ENCODE measurements at places on chromosomes 12 and 14.

DNA sequence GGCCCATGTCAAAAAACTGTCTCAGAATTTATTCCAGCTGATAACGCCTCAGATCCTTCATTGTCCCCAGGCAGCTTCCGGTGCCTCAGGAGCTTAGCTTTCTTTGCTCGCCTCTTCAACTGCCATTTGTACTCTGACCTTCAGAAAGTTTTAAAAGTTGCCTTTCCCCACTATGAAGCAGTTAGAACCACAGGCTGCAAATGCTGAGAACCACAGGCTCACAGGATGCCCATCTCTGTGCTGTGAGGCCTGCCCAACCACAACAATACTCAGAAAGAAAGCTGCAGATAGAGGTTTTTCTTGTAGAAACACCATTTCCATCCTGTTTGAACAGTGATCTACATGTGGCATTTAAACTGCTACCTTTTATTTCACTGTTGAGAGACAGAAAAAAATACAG, 131.1 kb downstream of the PRKCH start:
- peak; percentile 34 for DNase-seq

- no peak for DNase-seq
Measured at GRCh38 chr14:92503756-92504491, 9.7 kb upstream of the RIN3 start.

DNA sequence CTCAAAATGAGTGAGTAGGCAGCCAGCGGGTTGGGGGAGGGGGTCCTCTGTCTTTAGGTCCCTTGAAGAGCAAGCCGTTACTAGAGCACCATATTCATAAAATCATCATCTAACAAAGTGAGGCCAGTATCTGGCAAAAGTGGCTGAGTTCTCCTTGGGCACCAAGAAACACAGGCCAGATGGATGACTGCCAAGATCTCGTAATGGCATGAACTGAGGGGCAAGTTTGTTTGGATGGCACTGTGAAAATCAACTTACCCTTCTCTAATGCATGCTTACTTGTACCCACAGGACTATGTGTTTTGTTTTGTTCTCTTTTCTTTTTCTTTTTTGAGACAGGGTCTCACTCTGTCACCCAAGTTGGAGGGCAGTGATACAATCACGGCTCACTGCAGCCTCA, 41.6 kb downstream of the GNPTAB start:
- no peak for DNase-seq

- no peak for DNase-seq
Measured at GRCh38 chr14:80906946-80907345, 34.6 kb downstream of the CEP128 start.

DNA sequence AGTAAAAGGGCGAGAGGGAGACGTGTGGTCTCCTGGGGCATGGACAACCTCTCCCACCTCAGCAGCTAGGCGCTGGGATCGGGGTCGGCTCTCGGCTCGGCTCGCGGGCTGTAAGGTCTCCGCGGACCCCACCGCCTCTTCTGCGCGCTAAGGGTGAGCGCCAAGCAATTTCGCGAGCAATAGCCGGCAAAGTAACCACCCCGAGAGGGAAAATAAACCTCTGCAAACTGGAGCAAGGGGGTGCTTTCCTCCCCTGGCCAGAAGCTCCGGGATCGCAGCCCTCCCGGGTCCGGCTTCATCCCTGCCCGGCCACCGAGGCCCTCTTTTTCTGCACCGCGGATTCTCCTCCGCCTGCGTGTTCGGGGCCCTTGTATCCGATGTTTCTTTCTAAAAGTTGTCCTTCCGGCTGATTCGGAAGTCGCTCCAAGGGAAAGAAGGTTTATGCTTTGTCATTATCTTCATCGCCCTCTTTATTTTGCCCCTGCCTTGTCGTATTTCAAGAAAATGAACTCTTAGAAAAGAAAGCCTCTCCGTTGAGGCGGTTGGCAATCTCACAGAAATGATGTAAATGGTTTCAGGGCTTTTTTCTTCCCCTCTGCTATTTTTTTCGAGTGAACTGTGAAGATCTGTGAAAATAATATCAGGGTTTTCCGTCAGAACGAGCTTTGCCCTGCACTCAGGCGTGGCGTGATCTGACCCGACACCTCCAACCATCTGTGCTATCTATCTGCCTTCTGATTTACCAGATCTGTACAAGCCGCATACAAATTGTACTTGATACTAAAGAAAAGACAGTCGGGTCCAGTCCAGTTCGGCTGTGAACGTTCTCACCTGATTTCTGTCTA, 1.7 kb upstream of the SIX6 start:
- DNase-seq: no peak

- no peak for DNase-seq
Measured at GRCh38 chr14:101957406-101958234, 6.8 kb upstream of the DYNC1H1 start.

- no peak for DNase-seq
Measured at GRCh38 chr14:106393742-106394141, 867.4 kb downstream of the TMEM121 start.

- DNase-seq: no peak
Measured at GRCh38 chr12:90905691-90906370, 49.1 kb downstream of the CCER1 start.

GRCh38 chr12:116216022-116216756, 61.3 kb downstream of the MED13L start:
- DNase-seq: no peak

- DNase-seq: no peak
Measured at GRCh38 chr12:104662203-104662602, 205.5 kb downstream of the CHST11 start.

- no peak for DNase-seq
Measured at GRCh38 chr14:79567306-79567705, 644.0 kb downstream of the DIO2 start.

DNA sequence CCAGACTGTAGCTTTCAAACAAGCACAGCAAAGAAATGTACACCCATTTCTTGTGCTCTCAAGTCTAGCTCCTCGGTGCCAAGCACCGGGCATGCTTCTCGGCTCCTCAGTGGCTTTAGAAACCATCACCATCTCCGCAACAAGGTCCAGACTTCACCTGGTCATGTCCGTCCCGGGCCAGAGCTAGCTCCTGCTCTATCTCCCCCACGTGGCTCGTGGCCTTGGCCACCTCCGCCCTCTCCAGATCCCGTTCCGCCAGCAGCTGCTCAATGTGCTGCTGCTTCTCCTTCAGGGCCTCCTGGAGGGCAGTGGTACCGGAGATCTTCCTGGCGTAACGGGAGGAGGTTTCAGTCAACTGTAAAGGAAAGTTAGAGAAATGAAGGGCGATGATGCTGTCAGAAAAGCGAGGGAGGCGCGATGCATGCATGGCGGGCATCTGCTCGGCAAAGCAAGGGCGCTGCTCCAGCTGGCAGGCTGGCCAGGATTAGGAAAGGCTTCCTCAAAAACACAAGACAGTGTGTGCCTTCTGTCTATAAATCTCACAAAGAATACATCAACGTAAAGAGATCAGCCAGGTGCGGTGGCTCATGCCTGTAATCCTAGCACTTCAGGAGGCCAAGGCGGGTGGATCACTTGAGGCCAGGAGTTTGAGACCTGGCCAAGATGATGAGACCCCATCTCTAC, 67.4 kb downstream of the CLIP1 start:
- no peak for DNase-seq

DNA sequence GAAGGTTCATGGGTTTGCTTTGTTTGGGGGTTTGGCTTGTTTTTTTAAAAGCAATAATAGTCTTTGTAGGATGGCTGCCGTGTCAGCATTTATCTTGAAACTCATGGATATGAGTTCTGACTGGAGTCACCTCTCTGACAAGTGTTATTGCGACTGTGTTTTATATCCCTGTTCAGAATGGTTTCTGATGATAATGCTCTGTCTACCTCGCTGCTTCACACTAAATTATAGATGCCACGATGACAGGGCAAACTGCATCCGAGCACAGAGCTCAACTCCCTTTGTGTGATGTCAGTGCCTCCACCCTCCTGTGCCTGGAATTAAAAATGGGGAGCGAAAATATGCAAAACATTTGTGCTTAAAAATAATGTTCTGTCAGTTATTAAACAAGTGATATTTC, 250.8 kb downstream of the EGLN3 start:
- DNase-seq: no peak

DNA sequence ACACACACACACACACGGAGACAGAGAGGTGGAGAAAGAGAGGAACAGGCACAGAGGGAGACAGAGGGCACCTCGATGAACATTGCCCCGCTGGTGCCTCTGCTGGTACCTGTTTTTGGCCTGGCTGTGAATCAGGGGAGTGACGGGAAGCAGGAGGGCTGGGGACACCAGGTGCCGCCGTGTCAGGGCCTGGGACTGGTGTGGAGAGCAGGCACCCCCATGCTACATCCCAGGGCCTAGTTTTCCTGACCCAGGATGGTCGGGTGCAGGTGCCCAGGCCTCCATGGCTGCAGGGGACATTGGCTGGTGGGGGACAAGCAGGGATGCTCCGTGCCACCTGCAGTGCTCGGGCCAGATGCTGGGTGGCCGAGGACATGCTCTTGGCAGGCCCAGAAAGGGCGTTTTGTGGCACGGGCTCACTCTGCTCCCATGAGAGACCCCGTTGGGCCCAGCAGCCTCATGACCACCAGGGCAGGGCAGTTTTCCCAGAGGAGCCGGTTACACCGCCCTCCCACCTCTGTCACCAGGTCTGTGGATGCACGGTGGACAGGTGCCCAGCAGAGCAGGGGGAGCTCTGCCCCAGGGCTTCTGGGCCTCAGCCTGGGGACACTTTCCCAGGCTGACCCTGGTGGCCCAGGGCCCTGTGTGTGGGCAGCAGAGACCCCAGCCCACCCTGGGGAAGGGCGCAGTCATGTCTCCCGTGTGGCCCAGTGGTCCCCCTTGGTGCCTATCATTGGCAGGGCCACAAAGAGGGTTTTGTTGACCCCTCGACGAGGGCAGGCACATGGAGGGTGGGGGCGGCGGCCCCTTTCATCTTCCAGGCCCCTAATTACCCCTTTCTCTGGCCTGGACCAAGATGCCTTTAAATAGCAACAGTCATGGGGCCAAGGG, 207.5 kb upstream of the RTL1 start:
- no peak for DNase-seq

DNA sequence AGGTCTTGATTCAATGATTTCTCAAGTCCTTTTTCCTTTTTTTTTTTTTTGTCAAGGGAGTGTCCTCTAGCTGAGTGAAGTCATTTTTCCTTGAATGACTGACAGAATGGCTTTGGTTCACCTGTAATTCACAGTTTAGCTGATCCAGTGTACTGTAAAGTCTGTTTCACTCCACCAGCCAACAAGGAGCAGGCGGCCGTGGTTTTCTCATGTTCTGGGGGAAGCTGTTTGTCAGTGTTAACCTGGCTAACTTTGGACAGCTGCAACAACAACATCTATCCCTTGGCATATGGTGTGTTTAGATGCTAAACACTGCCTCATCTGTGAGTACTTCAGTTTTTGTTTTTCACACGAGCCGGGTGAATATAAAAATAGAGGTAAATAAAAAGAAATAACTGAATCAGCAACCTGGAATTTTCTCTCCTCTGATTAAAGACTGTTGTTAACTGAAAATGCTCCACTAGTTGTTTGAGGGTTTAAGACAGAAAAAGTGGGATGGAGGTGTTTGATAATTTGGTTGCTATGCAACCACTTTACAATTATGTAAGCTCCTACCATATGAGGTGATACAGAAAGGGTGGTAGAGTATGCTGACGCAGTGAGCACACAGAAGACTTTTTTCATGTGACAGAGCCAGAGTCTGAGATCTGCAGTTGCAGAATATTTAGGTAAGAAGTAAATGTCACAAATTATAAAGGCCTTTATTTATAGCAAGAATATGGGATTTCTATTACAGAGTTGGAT, 50.3 kb upstream of the SLC2A13 start:
- no peak for DNase-seq

GRCh38 chr12:118853634-118854033, 127.7 kb upstream of the SRRM4 start:
- DNase-seq: no peak

GRCh38 chr12:122063694-122064024, 14.9 kb upstream of the MLXIP start:
- no peak for DNase-seq

GRCh38 chr14:26851793-26852192, 254.0 kb upstream of the NOVA1 start:
- no peak for DNase-seq

DNA sequence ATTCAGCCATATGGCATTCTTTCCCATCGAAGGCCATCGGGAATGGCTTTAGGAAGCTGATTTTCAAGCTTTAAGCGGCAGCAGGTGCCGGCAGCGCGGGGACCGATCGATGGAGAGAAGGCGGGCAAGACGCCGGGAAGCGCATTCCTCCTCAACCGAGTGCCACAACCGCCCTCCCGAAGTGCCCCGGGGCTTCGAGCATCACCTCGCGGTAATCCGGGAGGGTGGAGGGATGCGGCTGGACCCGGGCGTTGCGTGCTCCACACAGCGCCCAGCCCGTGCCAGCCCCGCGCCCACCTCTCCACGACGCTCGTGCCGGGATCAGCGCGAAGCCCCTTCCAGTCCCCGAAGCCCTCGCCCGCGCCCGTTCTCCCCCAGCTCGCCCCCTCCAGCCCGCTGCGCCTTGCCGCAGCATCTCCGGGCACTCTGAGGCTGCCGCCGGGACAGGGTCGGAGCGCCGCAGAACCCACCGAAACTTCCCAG, 3.2 kb downstream of the USP44 start:
- peak; percentile 14 for DNase-seq

- DNase-seq: no peak
Measured at GRCh38 chr14:55904086-55904485, 214.1 kb upstream of the PELI2 start.

- DNase-seq: no peak
Measured at GRCh38 chr14:21070610-21071224, 613 bp downstream of the ARHGEF40 start.

DNA sequence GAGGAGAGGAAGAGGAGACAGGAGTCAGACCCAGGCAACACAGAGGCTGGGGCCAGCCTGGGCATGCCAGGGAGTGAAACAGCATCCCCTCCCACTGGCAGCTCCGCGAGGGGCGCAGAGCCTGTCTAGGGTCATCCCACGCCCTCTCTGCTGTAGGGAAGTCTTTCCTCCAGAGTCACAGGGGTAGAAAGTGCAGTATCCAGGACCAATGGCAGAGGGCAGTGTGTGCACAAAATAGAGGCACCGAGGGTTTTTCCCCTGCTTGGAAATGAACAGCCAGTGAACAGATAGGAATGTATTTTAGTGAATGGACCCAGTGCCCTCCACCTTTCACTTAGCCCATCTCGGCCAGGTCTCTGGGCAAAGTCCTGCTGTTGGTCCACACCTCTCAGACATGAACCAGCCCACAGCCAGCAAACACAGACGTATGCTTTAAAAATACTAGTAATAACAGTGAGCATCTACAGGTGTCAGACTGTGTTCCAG, 9.4 kb upstream of the KRT74 start:
- DNase-seq: peak; percentile 40

DNA sequence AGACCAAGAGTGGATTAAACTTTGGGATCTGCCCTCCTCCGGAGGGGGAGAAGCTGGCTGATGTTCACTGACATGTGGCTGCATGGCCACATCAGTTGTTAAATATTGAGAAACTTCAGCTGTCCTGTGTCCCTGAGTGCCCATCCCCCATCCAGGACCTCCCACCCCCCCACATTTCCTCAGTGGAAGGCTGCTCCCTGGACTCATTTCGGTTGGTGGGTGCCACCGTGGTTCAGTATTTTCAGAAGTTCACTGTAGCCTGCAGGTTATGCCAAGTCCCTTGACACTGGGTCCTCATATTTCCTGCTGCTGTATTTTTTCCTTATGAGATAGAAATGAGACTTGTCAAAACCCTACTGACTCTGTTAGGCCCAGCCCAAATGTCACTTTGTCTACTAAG, 302.4 kb downstream of the CACNA1C start:
- no peak for DNase-seq

GRCh38 chr12:51067229-51067628, 16.2 kb downstream of the CSRNP2 start:
- no peak for DNase-seq

GRCh38 chr12:57765698-57766463, 997 bp downstream of the CYP27B1 start:
- DNase-seq: no peak

- no peak for DNase-seq
Measured at GRCh38 chr14:59583755-59584154, 7.1 kb upstream of the CCDC175 start.

Measured in stimulated activated naive CD4-positive, alpha-beta T cell treated with Interleukin-2 at 50 U/mL for 16 hours (primary cell).